ENCODE measurements at places on chromosomes 7 and 10. TPM values are rescaled to one million over a fixed set of nuclear protein-coding genes. Genes with fewer than 3 reads are reported as not detected.

DNA sequence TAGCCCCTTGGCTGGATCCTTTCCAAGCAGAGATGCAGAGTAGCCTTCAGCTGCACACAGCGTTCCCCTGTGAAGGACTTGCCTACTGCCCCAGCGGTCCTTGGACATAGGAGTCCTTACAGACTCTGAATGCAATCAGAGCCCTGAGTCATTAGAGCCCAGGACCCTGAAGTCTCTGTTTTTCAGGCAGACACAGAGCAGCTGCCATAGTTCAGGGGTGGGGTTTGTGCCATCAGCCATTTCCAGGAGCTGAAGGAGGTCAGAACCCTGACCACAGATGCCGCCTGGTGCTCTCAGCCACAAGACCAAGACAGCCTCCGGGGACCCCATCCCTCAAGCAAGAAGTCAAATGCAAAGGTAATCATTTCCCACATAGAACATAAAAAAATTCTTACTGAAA is 32.8 kb upstream of the WDFY4 start:
- no peak for DNase-seq

GRCh38 chr10:88899886-88900285 is 19.8 kb downstream of the STAMBPL1 start:
- no peak for DNase-seq

- DNase-seq, result no peak
Measured at GRCh38 chr7:50274361-50274760, 30.2 kb upstream of the IKZF1 start.

DNA sequence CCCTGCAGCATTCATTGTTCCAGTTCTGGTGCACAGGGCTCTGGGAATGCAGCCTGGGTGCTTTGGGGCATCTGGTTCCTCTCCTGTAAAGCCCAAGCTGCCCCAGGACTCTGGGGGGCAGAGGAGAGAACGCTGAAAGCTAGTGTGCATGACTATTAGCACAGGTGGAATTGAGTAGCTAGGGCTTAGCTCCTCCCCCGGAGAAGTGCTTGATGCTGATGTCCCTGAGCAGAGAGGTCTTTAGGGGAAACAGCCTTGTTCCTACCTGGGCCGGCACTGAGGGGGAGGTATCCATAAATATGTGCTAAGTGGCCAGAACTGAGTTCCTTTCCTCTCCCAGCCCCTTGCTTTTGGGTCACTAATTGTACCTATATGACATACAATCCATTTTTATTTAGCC is 3.9 kb downstream of the ADCY1 start:
- no peak for DNase-seq

GRCh38 chr7:113976508-113976907 is 57.7 kb upstream of the PPP1R3A start:
- DNase-seq, result no peak

DNA sequence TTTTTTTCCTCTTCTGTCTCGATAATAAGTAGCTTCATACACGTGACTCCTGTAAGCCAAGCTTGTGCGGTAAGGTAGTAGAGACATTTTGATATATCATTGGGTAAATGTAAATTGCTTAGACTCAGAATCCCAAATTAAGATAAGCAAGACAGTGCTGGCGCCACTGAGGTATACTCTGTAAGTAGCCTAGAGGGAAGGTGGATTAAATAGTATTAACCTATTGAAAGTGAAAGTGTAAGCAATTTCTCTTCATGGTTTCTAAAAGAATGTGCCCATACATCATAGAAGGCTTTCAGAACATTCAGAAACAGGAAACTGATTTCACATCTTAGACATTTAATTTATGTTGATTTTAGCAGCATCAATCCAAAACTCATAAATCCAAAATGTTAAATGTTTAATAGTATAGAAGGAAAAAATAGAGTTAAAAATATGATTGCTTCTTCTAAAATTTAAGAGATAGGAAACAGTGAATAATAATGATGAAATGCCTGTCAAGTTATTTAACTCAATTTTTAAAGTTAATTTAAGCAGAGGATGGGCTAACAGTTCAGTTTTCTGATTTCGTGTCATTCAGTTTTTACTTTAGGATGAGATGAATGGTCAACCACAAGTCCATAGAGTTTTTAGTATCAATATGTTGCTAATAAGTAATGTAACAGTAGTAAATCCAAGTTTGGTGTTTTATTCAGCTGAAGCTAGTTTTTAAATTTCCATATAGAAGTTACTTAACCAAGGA is 36.8 kb downstream of the LRRC72 start:
- no peak for DNase-seq

Gene SFTPA1
- not detected for total RNA-seq

- DNase-seq, result no peak
Measured at GRCh38 chr10:78981257-78981969, 87.4 kb upstream of the ZMIZ1 start.

Gene CYP26C1
- total RNA-seq, result 0.21 TPM

- DNase-seq, result no peak
Measured at GRCh38 chr7:40115936-40116335, 18.5 kb downstream of the MPLKIP start.

DNA sequence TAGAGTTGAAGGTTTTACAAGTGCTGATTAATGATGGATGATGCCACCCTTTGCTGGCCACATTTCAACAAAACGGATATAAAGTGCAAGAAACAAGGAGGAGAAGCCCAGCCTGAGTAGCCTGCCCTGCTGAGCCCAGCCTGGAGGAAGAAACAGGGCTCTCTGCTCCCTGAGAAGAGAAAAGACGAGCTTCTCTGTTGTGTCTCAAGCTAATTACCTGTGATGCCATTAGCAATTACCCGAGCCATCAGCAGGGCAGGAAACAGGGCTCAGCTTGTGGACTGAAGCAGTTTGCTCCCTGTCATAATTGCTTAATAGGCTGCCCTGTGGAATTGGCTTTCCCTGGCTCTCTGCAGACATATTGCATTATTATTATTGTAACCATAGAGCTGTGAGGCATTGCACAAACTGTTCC is 709.3 kb upstream of the AUTS2 start:
- DNase-seq, result no peak

Gene CCDC146
- total RNA-seq, result 2.4 TPM

GRCh38 chr10:88881922-88882645 is 2.0 kb downstream of the STAMBPL1 start:
- DNase-seq, result no peak

GRCh38 chr10:25631471-25631870 is 302.6 kb upstream of the MYO3A start:
- no peak for DNase-seq

Data from H1 (cell line).